Activated CD8-positive, alpha-beta memory T cell treated with anti-CD3 and anti-CD28 coated beads for 24 hours (primary cell): ENCODE measurements at places on chromosomes 16 and 17.

DNA sequence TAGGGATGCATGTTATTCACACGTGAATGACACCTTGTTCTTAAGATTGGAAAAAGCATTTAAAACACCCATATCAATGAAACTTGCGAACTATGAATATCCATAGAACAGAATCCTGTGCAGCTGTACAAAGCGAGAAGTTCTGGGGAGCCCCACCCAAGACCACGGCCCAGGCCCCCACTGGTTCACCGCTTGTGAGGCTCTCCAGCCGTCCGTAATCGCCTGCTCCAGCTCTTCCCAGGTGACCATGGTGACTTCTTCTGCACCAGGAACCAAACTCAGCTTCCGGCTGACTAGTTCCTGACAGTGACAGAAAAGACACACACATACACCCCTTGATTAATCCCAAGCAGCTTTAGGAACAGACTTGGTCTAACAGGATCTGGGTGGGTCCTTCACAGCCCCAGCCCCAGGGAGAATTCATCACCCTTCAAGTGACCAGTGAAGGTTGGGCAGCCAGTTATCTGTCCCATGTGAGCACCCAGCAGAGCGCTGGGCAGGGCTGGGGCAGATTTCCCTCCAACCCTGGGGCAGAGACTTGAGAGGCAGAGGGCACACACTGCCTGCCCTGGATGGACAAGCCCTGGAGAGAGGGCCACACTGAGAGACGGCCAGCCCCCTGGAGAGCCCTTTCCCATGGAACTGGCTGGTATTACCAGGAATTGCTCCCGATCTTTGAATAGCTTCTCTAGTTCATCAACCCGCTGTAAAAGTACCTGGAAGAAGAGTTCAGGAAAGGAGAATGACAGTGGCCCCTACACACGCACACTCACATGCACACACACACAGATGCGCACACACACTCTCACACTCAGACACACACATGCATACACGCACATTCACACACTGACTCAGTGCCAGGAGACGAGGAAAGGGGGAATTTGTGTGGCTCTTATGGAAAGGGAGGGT, 3.6 kb downstream of the QRICH2 start:
- no peak for DNase-seq

DNA sequence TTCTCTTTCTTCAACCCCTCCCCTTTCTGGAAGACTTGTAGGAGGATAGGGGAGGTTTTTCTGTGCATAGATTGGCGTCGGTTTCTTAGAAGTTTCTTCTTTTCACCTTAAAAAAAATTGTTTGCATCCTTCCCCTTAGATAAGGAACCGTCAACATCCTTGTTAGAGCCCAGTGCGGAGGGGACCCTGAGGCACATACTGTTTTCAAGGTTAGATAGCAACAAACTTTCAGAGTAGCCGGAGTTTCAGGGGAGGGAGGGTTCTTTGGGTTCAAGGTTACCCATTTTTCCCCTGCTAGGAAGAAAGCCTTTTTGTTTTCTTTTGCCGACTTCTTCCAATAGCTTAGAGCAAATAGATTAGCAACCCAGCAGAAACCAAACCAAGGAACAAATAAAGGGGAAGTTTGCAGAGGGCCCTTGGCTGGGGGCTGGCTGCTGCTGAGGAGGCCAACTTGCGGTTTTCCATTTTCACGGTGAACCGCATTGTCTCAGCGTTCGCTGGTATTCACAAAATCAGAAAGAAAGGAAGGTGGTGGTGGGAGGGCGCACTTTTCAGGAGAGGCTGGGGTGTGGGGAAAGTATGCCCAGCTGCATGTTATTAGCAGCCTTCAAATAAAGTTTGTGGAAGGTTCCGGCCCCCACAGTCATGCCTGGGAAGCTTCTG, 28.8 kb downstream of the MSI2 start:
- peak; percentile 75 for DNase-seq

GRCh38 chr16:67248073-67248400, 742 bp upstream of the SLC9A5 start:
- no peak for DNase-seq

DNA sequence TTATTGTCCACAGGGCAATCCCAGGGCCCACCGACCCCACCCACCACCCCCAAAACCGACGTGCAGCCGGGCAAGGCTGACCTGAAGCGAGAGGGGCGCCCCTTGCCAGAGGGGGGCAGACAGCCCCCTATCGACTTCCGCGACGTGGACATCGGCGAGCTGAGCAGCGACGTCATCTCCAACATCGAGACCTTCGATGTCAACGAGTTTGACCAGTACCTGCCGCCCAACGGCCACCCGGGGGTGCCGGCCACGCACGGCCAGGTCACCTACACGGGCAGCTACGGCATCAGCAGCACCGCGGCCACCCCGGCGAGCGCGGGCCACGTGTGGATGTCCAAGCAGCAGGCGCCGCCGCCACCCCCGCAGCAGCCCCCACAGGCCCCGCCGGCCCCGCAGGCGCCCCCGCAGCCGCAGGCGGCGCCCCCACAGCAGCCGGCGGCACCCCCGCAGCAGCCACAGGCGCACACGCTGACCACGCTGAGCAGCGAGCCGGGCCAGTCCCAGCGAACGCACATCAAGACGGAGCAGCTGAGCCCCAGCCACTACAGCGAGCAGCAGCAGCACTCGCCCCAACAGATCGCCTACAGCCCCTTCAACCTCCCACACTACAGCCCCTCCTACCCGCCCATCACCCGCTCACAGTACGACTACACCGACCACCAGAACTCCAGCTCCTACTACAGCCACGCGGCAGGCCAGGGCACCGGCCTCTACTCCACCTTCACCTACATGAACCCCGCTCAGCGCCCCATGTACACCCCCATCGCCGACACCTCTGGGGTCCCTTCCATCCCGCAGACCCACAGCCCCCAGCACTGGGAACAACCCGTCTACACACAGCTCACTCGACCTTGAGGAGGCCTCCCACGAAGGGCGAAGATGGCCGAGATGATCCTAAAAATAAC, 3.0 kb downstream of the SOX9 start:
- no peak for DNase-seq

GRCh38 chr16:85164838-85165516, 52.7 kb upstream of the CIBAR2 start:
- no peak for DNase-seq

DNA sequence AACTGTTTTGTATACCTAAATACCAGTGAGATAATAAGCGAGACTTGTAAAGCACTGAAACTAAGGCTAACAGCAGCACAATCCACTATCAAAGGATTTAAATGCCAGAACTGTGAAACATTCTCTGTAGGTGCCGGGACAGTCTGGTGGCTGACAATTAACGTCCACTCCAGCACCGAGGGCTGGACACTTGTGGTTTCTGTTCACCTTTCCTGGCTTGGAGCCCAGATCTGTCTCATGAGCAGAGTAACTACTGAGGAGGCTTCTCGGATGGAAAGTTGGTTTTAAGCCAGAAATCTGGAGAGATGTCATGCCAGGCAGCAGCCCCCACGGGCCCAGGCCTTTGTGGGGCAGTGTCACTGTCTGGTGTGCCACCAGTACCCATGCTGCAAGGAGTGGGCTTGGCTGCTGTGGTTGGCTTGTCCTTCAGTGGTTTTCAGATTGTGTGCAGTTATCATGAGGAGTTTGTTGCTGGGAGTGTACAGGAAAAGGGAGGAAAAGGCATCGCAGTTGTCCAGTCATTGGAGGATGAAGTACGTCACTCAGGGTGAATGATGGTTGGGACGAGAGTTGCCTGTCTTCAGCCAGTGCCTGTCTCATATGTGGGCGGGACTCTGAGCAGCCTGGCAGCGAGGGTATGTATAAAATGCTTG, 35.5 kb downstream of the UBN1 start:
- no peak for DNase-seq

DNA sequence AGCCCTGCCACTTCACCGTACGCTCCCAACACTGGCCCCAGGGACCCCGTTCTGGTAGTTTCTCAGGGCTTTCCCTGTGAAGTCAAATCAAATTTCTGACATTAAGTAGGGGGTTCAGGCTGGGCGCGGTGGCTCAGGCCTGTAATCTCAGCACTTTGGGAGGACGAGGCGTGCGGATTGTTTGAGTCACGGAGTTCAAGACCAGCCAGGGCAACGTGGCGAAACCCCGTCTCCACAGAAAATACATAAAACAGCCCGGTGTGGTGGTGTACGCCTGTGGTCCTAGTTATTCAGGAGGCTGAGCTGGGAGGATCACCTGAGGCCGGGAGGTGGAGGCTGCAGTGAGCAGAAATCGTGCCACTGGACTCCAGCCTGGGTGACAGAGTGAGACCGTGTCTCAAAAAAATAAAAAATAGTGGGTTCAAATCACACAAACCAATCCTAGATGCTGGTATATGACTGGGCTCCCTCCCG, 632 bp downstream of the CYBC1 start:
- no peak for DNase-seq

- DNase-seq, result no peak
Measured at GRCh38 chr16:81796035-81796434, 16.9 kb downstream of the PLCG2 start.

GRCh38 chr17:77502626-77503292, 362.0 kb downstream of the SEC14L1 start:
- DNase-seq, result no peak

GRCh38 chr17:57678393-57678792, 66.7 kb downstream of the CCDC182 start:
- DNase-seq, result peak; percentile 17

- peak; percentile 49 for DNase-seq
Measured at GRCh38 chr17:50884439-50885311, 18.5 kb upstream of the TOB1 start.

- no peak for DNase-seq
Measured at GRCh38 chr16:23941963-23942564, 106.3 kb downstream of the PRKCB start.

GRCh38 chr16:70410734-70411133, 28.2 kb downstream of the ST3GAL2 start:
- DNase-seq, result no peak

DNA sequence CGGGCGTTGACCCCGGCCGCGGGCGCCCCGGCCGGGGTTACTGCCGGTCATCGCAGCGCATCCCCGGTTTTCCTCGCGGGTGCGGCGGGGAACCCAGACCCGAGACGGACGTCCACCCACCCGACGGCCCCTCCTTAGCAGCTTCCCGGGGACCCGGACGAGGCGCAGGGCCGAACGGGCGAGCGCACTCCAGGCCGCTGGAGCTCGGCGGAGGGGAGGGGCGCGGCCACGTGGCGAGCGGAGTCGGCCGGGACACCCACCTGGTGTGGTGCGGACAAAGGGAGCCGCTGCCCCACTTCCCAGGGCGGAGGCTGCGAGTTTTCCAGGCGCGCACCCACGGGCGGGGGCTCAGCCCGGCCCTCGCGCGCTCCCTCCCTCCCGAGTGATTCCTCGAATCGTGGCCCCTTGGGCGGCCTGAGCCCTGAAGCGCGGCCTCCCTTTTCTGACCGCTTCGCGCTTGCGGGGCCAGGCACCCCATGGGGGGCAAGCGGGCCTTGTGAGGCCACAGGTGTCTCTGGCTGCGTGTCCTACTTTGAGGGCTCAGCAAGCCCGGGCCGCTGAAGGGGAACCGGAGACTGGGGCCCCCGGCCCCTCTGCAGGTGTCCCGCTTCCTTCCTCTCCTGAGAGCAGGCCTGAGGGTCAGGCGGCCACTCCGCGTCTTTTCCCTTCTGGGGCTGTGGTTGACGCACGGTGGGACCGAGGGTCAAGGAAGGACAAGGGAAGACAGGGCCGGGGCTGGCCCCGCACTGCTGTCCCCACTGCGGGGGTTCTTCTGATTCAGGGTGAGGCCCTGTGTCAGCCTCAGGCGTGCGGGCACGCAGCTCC, 1.1 kb upstream of the FASN start:
- DNase-seq, result peak; percentile 83
